ENCODE measurements at places on chromosomes 5 and 9. TPM values are rescaled to one million over a fixed set of nuclear protein-coding genes. Genes with fewer than 3 reads are reported as not detected.

DNA sequence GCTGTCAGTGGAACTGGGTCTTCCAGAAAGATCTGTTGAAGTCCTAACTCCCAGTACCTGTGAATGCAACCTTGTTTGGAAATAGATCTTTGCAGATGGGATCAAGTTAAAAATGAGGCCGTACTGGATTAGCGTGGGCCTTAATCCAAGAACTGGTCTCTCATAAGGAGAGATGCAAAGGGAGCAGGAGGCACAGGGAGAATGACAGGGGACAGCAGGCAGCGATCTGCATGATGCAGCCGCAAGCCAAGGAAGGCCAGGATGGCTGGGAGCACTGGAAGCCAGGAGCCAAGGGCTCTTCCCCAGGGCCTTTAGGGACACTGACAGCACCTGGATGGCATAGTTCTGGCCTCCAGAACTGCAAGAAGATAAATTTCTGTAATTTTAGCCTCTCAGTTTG lies 114.4 kb downstream of the ICE1 start:
- H3K27ac ChIP-seq, result no peak overlapping the region
- H3K27me3 ChIP-seq, result no peaks in the 10 kb centered on the region
- no peaks in the 10 kb centered on the region for H3K4me1 ChIP-seq

- no peaks in the 10 kb centered on the region for H3K27me3 ChIP-seq
- no peak for DNase-seq
- H3K4me1 ChIP-seq, result peaks cover 10% of the 10 kb centered on the region
- H3K27ac ChIP-seq, result peak overlapping the region; percentile 33
- no peaks in the 10 kb centered on the region for H3K36me3 ChIP-seq
These were observed 27.5 kb downstream of the SLC46A2 start for GRCh38 chr9:112863214-112863613.

GRCh38 chr9:10268531-10269485 lies 344.0 kb downstream of the PTPRD start:
- no peak for DNase-seq
- no peaks in the 10 kb centered on the region for H3K4me1 ChIP-seq
- H3K27me3 ChIP-seq, result no peaks in the 10 kb centered on the region
- no peak overlapping the region for H3K27ac ChIP-seq

- DNase-seq, result peak; percentile 91
- no peaks in the 10 kb centered on the region for H3K4me1 ChIP-seq
- no peaks in the 10 kb centered on the region for H3K27me3 ChIP-seq
- no peak overlapping the region for H3K4me3 ChIP-seq
These were observed 19.7 kb downstream of the C6 start for GRCh38 chr5:41193456-41194205.

DNA sequence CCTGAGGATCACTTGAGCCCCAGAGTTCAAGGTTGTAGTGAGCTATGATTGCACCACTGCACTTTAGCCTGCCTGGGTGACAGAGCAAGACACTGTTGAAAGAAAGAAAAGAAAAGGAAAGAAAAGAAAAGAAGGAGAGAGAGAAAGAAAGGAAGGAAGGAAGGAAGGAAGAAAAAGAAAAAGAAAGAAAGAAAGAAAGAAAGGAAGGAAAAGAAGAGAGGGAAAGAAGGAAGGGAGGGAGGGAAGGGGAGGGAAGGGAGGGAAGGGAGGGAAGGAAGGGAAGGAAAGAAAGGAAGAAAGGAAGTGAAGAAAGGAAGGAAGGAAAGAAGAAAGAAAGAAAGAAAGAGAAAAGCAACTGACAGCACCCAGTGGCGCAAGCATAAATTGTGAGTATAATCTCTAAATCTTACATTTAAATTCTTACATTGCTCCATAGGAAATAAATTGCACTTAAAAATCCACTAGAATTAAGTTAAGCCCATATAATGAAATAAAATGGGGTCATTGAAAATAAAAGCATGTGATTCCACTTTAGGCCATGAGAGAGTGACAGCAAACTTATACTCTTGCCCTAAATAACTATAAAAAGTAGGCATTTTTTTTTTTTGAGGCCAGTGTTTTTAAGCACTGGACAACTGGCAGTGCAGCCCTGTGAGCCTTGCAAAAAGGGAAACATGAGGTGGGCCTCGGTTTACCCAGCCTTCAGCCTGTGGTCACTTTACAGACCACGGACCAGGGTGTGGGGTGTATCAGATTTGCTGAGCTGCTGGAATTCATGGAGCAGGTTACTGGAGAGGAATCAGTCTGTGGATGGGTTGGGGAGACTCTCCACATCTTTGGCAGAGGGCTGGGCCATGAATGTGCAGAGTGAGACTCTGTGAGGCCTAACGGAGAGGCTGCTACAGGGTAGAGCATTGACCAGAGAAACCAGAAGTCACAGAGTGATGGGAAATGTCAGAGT lies 175.5 kb downstream of the TTLL11 start:
- no peak overlapping the region for H3K4me3 ChIP-seq
- peaks cover 6% of the 10 kb centered on the region for H3K4me1 ChIP-seq
- H3K36me3 ChIP-seq, result no peaks in the 10 kb centered on the region
- no peak overlapping the region for H3K27ac ChIP-seq

DNA sequence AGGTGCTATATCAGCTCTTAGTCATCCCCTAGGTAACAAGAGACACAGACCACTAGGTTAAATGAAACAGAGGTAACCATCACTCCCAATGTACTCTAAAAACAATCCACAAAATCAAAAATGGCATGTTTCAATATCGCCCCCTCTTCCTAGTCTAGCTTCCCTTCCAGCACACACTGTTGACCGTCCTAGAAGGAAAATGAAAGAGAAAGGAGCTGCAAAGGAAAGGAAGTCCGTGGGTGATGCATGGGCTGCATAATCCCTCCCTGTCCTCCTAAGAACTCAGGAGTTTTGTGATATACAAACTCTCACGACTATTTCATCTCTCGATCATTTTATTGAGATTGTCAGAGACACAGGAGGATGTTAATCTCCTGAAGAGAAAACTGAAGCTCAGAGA lies 101.6 kb downstream of the RFK start:
- H3K36me3 ChIP-seq, result no peaks in the 10 kb centered on the region
- no peaks in the 10 kb centered on the region for H3K27me3 ChIP-seq
- H3K4me3 ChIP-seq, result no peak overlapping the region
- DNase-seq, result no peak

GRCh38 chr5:97951139-97951538 lies 768.1 kb upstream of the RIOK2 start:
- H3K36me3 ChIP-seq, result no peaks in the 10 kb centered on the region
- no peaks in the 10 kb centered on the region for H3K27me3 ChIP-seq
- no peaks in the 10 kb centered on the region for H3K4me1 ChIP-seq
- no peak for DNase-seq

GRCh38 chr9:73024601-73025034 lies 71.8 kb upstream of the ALDH1A1 start:
- no peaks in the 10 kb centered on the region for H3K27me3 ChIP-seq
- H3K4me1 ChIP-seq, result peaks cover 7% of the 10 kb centered on the region

DNA sequence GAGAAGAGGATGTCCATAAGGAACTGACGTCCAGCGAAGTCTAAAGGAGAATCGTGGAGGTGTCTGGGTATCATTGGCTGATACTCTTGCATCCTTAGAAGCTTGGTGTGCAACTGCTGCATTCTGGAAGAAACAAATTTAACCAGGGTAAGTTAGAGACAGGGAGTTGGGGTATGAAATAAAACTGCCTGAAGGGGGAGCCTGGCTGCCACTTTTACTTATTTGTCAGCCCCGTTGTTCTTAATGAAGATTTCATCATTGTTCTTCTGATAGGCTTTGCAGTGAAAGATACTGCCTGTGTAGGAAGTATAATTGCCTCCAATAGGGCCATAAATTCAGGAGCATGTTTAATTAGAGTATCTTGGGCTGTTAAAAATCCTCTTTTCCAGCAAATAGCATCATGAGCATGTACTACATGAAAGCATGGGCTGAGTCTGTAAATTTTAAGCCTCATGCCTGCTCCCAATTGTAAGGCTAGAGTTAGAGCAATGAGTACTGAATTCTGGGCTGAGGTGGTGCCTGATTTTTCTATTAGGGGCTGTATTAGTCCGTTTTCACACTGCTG lies 1264.5 kb upstream of the ACO1 start:
- H3K4me1 ChIP-seq, result no peaks in the 10 kb centered on the region
- no peak overlapping the region for H3K27ac ChIP-seq
- no peaks in the 10 kb centered on the region for H3K27me3 ChIP-seq
- H3K36me3 ChIP-seq, result no peaks in the 10 kb centered on the region
- no peak overlapping the region for H3K4me3 ChIP-seq

DNA sequence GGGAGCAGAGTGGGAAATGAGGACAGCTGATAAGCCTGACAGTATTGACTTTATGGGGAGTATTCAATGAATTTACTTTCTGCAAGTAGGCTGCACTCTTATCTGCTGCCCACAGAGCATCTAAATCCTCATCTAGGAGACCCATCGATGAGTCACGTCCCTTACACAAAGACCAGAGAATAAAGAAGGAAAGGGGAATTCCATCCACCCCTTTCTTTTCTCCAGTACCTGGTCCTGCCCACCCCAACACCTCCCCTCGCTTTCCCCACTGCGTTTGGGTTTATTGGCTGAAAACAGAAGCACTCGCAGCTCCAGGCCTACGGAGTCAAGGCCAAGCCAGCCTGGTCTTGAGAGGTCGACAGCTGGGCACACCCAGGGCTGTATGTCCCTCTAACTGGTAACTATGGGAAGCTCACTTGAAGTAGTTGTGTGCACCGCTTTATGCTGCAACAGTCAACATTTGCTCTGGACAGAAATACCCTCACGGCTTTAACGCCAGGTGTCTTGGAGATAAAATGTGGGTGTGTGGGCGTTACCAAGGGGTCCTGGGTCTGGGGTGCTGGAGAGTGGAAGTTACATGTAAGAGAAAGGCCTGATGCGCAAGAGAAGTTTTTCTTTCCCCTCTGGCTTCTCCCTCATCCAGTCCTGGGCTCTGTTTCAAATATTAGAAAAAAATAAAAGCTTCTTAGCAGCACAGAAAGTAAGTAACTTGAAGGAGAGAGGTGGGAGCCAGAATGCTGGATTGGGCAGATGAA lies 14.5 kb upstream of the TAL2 start:
- no peaks in the 10 kb centered on the region for H3K4me1 ChIP-seq
- DNase-seq, result no peak
- no peaks in the 10 kb centered on the region for H3K36me3 ChIP-seq
- H3K27me3 ChIP-seq, result no peaks in the 10 kb centered on the region
- H3K4me3 ChIP-seq, result no peak overlapping the region
- H3K27ac ChIP-seq, result no peak overlapping the region

LCP2 gene
- 33.0 TPM for total RNA-seq

PCDHGB1 gene
- 10.5 TPM for total RNA-seq
